Astrocyte of the spinal cord (primary cell): ENCODE measurements at places on chromosomes 3 and 15.

DNA sequence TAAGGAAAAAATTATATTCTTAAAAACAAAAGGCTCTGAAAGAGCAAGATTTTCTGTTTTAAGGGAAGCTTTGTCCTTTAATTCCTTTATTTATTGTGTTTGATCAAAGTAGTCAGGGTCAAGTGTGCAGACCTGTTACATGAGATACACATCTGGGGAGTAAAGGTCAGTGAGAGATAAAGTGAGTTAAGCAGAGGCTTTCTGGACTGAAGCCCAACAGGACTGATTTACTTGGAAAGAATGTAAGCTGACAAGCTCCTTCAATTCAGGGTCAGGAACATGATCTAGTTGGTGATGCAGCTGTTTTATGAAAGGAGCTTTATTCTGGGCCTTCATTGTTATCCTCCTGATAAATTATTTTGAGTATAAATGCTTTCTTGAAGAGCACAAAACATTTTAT lies 20.7 kb upstream of the OTOL1 start:
- DNase-seq = peak; percentile 18

- no peak for DNase-seq
Measured at GRCh38 chr3:127371334-127371733, 83.5 kb upstream of the PRR20G start.

DNA sequence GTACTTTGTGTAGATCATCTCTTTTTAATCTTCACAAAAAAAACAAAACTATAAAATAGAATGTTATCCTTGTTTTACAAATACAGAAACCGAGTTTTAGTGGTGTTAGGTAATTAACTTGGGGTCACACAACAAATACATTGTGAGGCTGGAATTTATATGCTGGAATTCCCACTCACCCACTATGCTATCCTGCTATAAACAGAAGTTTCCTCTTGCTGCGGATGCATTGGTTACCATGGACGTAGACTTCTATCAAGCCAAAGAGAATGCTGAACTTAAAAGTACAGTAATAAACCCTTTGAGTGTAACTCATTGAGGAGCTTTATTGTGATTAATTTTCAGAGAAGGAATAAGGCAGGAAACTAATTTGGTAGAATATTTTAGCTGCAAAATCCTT lies 9.2 kb downstream of the SNAP23 start:
- DNase-seq = no peak

DNA sequence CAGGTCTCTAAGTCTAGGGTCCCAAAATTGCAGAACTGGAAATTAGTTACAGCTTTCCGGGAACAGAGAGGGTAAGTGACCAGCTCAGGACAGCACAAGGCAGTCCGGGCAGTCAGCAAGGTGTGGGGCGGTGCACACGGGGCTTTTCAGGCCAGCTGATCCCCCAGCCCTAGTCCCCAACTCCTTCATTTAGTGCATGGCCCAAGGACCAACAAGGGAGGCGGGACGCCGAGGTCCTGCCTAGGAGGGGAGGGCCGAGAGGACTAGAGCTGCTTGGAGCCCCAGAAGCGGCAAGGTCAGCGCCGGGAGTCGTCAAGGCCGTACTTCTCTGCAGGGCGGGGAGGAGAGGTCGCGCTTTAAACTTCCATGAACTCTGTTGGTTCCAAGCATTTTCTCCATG lies 2.0 kb upstream of the PDE8A start:
- no peak for DNase-seq

DNA sequence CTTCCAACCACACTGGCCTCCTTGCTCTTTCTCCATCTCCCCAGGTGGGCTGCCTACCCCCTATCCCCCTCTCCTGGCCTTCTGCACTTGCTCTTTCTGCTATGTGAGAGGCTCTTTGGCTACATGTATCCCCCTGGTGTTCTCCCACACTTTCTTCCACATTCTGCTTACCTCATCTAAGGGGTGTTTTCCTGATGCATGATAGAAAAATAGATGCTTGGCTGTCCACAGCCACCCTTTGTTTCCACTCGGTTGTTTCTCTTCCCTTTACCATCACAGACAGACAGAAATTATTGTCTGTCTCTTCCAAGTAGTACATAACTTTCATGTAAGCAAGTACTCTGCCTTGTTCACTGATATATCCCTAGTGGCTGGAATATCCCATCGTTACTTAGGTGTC lies 39.2 kb downstream of the MCTP2 start:
- no peak for DNase-seq

DNA sequence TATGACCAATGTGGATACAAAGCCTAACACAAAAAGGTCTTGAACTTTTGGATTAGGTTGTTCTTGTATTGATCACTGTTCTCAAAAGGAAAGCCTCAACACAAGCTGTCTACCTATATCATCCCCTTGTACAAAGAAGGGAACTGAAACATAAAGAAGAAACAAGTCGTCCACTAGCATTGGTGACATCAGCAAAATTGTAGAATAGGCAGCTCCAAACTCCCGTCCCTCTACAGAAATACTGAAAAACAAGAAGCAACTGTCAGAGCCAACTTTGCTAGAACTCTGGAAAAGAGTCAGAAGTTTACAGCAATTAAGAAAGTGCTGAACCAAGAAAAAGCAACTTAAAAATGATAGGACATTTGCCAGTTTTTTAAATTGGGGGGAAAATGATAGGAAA lies 7.5 kb upstream of the NR1I2 start:
- no peak for DNase-seq

DNA sequence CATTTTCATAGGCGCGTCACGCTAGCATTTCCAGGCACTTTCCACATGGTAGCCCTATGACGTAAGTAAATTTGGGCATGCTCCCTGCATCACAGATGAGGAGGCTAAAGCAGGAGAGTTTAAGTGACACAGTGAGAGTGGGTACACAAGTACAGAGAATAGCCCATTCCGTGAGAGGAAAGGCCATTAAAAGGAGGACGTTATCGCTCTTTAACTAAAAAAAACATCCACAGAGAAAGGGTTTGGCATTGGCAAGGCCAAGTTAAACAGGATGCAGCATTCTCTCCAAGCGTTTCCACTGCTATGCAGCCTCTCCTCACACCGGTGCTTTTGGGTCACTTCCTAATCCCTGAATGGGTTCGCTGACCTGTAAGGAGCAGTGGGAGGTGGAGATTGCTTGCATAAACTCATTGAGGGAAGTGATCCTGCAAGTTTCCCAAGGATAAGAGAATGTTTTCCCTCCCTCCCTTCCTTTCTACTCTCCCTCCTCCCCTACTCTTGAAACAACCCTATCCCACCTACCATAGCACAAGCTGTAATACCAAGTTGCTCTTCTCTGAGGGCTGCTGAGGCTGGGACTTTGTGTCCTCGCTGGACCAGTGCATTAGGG lies 147.7 kb downstream of the VGLL4 start:
- DNase-seq = peak; percentile 86

DNA sequence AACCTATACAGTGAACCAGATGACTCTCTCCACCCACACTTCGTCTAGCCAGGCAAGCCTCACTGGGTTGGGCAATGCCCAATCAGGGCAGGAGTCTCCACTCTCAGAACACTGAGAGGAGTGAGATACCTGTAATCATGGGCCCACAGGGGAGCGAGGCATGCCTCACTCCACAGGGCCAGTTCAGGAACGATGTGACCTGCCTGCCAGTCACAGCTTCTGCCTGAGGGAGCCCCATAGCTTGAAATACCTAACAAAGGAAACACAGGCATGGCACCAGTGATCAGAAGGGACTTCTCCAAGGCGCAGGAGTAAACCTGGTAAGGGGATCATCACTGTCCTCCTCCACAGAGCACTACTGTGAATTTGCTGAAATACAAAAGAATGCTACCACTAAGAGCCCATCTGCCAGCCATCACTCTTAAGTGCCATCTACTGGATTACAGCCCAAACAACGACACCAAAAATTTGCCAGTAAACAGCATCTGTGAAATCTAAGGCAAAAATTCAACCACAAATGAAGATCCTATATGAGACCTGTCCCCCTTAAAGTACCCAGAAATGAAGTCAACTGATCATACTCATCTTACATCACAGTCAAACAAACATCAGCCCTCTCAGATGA lies 689.9 kb upstream of the SEMA6D start:
- DNase-seq = no peak

DNA sequence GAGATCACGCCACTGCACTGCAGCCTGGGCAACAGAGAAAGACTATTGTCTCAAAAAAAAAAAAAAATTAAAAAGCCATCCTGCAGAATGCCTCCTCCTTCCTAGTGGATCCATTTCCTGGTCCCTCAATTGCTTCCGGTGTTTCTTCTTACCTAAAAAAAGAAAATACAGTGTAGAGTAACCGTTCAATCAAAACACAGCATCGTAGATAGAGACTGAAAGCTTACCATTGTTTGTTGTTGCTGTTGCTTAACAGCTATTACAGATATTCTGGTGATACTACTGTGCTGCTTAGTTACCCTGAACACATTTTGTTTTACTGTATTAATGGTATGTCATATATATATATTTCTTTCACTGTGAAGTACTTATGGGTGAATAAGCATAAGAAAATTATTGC lies 105.5 kb upstream of the LRRFIP2 start:
- DNase-seq = no peak

- no peak for DNase-seq
Measured at GRCh38 chr3:128187495-128187894, 34.2 kb downstream of the EEFSEC start.

- peak; percentile 9 for DNase-seq
Measured at GRCh38 chr3:189629803-189630455, 1.3 kb upstream of the TP63 start.

GRCh38 chr3:134279466-134279865 lies 28.8 kb upstream of the RYK start:
- no peak for DNase-seq

- peak; percentile 85 for DNase-seq
Measured at GRCh38 chr3:47420511-47421484, 40.0 kb downstream of the PTPN23 start.

- DNase-seq = peak; percentile 89
Measured at GRCh38 chr15:71691458-71692417, 118.6 kb upstream of the NR2E3 start.

- DNase-seq = no peak
Measured at GRCh38 chr3:150080058-150080730, 109.5 kb upstream of the PFN2 start.

- no peak for DNase-seq
Measured at GRCh38 chr3:27789420-27789819, 67.3 kb upstream of the EOMES start.

- peak; percentile 87 for DNase-seq
Measured at GRCh38 chr3:57068437-57069089, 8.1 kb downstream of the SPATA12 start.

- DNase-seq = peak; percentile 61
Measured at GRCh38 chr3:147613725-147614124, 204.6 kb downstream of the ZIC1 start.

- DNase-seq = no peak
Measured at GRCh38 chr15:42264795-42265194, 8.2 kb upstream of the GANC start.
